ENCODE measurements at places on chromosomes 6 and 20. TPM values are rescaled to one million over a fixed set of nuclear protein-coding genes. Genes with fewer than 3 reads are reported as not detected.

The SIGLEC1 gene
- not detected for total RNA-seq

- DNase-seq, result no peak
Measured at GRCh38 chr6:84428300-84428907, 201.0 kb upstream of the CEP162 start.

The SIRPB2 gene
- total RNA-seq, result not detected

GRCh38 chr6:105384004-105384403, 18.9 kb downstream of the PREP start:
- DNase-seq, result no peak

The GTSF1L gene
- not detected for total RNA-seq

GRCh38 chr6:13373919-13374318, 45.6 kb upstream of the TBC1D7 start:
- no peak for DNase-seq

GRCh38 chr6:14575961-14576360, 458.4 kb downstream of the CD83 start:
- DNase-seq, result no peak

The BPIFB3 gene
- not detected for total RNA-seq

The PKIB gene
- 44.7 TPM for total RNA-seq

GRCh38 chr6:72040111-72040510, 153.8 kb downstream of the RIMS1 start:
- DNase-seq, result no peak

The CDSN gene
- total RNA-seq, result not detected
